Purkinje cell (primary cell): ENCODE measurements at places on chromosomes 2 and 18. TPM values are rescaled to one million over a fixed set of nuclear protein-coding genes. Genes with fewer than 3 reads are reported as not detected.

MEIS1 gene
- 9.2 and 11.0 TPM in 2 replicates for polyA plus RNA-seq

CPO gene
- 0.20 TPM in 1 of 2 replicates, not detected in the other for polyA plus RNA-seq

GPBAR1 gene
- not detected in 2 replicates for polyA plus RNA-seq

CKAP2L gene
- 3.7 TPM in 1 of 2 replicates, not detected in the other for polyA plus RNA-seq

TUBA3E gene
- polyA plus RNA-seq, result 0.20 TPM in 1 of 2 replicates, not detected in the other

POU3F3 gene
- 2.3 and 2.8 TPM in 2 replicates for polyA plus RNA-seq

NEURL3 gene
- not detected in 2 replicates for polyA plus RNA-seq
